CD4-positive, alpha-beta T cell treated with Interleukin-10 for 1 hour (primary cell): ENCODE measurements at places on chromosomes 11 and 22.

GRCh38 chr11:1269957-1270356, 39.5 kb downstream of the TOLLIP start:
- DNase-seq, result no peak

- no peak for DNase-seq
Measured at GRCh38 chr11:2142300-2142759, 3.1 kb upstream of the IGF2 start.

- DNase-seq, result no peak
Measured at GRCh38 chr11:1229471-1230120, 6.7 kb downstream of the MUC5B start.

- DNase-seq, result no peak
Measured at GRCh38 chr11:129946256-129946655, 50.9 kb upstream of the NFRKB start.

DNA sequence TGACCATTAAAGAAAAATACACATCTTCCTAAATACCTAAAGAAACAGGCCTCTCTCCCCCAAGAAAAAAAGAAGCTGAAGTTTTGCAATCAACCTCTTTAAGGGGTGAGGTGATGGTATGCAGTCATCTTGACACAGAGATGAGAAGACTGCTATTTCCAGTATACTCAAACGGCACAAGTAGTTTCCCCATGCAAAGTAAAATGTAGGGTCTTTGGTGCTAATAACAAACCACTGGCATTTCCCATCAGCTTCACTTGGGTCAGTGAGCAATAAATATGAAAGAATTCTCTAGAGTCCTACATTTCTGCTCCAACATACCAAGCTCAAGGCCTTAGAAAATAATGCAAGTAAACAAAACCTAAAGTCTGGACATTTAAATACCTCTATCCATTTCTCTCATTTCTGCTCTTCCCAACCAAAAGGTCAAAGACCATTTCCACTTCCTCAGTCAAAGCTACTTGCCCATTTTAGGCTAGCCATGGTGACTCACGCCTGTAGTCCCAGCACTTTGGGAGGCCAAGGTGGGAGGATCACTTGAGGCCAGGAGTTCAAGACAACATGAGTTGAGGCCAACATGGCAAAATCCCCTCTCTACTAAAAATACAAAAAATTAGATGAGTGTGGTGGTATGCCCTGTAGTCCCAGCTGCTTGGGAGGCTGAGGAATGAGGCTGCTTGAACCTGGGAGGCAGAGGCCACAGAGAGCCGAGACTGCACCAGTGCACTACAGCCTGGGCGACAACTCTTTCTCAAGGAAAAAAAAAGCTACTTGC, 39.5 kb upstream of the CHRNA10 start:
- DNase-seq, result no peak

GRCh38 chr11:94926698-94927237, 46.6 kb downstream of the CWC15 start:
- no peak for DNase-seq

DNA sequence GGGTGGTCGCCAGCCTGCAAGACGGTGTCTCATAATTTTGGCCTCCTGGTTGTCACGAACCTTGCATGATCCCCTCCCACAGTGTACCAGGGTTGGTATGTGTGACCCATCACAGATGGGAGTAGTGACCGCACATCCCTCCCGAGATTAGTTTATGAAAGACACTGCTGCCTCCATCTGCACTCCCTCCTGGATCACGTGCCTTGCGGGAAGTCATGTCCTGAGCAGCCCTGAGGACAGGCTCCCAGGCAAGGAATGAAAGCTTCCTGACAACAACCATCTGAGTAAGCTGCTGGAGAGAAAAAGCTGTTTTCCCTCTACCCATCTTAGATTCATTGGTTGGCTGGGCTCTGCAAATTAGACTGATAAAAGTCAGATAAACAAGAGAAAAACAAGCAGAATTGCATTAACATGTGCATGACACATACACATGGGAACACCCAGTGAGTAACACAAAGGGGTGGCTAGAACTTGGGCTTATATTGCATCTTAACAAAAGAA, 14.4 kb upstream of the PAMR1 start:
- no peak for DNase-seq

GRCh38 chr11:95715777-95716241, 73.8 kb downstream of the FAM76B start:
- DNase-seq, result no peak

DNA sequence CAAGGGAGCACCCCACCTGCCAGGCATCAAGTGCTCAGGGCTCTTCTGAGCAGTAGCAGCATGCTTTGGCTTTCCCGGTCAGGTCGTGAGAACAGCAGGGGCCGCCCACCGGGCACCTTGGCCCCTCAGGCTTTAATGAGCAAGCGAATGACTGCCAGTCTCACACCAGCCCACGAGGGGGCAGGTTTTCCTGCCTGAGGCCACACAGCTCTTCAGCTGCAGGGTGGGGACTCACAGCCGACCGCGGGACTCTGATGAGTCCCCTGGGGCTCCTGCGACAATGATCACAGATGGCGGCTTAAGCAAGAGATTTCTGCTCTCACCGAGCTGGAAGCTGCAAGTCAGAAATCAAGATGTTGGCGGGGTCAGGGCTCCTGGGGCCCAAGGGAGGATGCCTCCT, 14.3 kb upstream of the FGF19 start:
- DNase-seq, result no peak

DNA sequence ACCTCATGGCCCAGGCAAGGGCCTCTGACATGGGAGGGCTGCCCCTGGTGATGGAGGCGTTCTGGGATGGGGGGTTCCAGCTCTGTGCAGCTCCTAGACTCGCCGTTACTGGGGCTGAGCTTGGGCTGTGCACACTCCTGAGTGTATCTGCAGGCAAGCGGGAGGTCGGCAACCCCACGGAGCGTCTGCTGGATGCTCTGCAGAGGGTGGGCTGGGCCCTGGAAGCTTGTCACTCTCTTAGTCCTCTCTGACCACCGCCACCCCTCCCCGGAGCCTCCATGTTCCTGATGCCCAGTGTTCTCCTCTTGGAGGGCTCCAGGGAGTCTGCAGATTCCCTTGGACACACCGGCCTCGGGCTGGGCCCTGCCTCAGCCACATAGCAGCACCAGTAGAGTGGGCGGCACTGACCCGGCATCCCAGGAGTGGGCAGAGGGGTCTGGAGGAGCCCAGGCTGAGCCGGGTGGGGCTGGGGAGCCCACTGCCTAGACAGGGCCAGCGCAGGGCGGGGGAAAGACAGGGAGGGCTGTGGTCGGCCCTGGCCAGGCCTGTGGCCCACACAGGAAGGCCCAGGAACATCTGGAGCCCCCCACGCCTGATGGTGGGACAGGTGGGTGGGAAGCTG, 20.6 kb upstream of the MUC5B start:
- no peak for DNase-seq

- DNase-seq, result no peak
Measured at GRCh38 chr11:17658211-17658610, 61.2 kb upstream of the MYOD1 start.

GRCh38 chr11:65551572-65552387, 6.4 kb downstream of the LTBP3 start:
- peak; percentile 78 for DNase-seq

GRCh38 chr11:33997584-33998251, 53.8 kb upstream of the CAPRIN1 start:
- DNase-seq, result no peak

DNA sequence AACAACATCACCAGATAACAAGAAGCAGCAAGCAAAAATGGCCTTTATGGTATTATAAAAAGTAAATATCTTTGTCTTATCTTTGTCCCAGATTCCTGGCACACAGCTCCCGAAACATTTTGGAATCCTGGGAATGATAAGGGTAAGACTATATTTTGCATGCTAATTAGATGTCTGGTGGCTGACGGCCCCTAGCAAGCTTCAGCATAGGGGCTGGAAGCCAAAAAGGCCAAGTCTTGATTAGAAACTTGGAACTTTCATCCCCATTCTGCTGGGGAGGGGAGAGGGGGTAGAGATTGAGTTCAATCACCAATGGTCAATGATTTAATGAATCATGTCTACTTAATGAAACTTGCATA, 38.2 kb upstream of the EED start:
- no peak for DNase-seq

- no peak for DNase-seq
Measured at GRCh38 chr11:69333879-69334278, 39.9 kb downstream of the MYEOV start.
